Activated T-helper 2 cell treated with anti-CD3 and anti-CD28 coated beads, Interferon-gamma antibody, Interleukin-2, Interleukin-4, amounts not matched to agents 10 μg/mL and 5 μg/mL and 100 μg/mL, durations not matched to agents 14 hours and 24 hours and 36 hours (primary cell): ENCODE measurements at places on chromosomes 4 and X. TPM values are rescaled to one million over a fixed set of nuclear protein-coding genes. Genes with fewer than 3 reads are reported as not detected.

EDNRA gene
- not detected in 2 replicates for total RNA-seq

DNA sequence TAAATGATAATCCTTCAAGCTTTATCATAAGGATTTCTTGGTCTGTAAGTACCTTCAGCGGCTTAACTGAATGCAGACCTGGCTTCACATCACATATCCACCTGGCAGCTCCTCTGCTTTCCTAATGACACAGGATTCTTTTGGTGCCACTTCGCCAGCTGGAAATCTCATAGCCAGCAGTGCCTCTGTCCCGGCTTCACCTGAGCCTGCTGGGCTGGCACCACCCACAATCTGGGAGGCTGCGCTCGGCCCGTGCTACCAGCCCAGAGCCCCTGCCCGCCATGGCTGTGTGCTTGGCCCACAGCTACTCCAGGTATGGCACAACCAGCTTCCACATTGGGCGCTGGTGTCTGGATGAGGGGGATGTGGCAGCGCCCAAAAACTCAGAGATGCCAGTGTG is 37.4 kb downstream of the SPRY1 start:
- H3K27me3 ChIP-seq, result no peaks in the 10 kb centered on the region
- H3K27ac ChIP-seq, result no peak overlapping the region
- H3K4me3 ChIP-seq, result no peak overlapping the region
- H3K36me3 ChIP-seq, result no peaks in the 10 kb centered on the region
- no peak for DNase-seq

DNA sequence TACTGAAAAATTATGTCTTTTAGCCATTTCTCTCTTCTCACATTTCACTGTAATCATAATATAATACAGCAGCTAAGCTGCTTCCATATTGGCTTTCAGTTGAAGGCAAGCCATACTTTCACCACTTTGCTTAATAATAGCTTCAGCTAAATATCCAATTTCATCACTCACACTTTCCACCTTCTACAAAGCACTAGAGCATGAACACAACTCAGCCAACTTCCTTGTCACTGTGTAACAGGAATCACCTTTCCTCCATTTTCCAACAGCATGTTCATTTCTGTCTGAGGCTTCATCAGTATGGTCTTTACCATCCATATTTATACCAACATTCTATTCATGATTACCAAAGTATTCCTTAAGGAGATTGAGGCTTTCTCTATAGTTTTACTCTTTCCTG is 219.8 kb upstream of the CTSO start:
- no peaks in the 10 kb centered on the region for H3K27me3 ChIP-seq
- H3K36me3 ChIP-seq, result no peaks in the 10 kb centered on the region
- H3K27ac ChIP-seq, result no peak overlapping the region
- DNase-seq, result no peak

DNA sequence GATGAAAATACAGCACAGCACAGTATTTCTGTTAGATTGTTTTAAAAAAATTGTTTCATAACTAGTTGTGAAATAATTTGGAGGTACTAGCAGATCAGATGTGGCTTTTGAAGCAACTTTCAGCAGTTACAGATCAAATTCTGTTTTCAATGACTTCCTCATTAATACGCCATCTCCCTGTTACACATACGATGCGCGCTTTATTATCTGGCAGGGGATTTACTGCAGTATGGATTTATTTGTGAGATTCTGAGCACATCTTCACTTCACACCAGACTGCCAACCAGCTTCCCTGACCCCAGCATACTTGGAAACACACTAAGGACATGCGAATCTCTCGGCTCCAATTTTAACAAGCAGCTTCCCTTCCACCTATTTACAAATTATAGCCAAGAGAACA is 235.5 kb upstream of the DIAPH2 start:
- H3K27ac ChIP-seq, result no peak overlapping the region
- H3K4me1 ChIP-seq, result no peaks in the 10 kb centered on the region
- H3K36me3 ChIP-seq, result no peaks in the 10 kb centered on the region

GRCh38 chr4:42843694-42844093 is 48.8 kb upstream of the GRXCR1 start:
- H3K36me3 ChIP-seq, result no peaks in the 10 kb centered on the region
- no peaks in the 10 kb centered on the region for H3K4me1 ChIP-seq
- H3K27ac ChIP-seq, result no peak overlapping the region
- DNase-seq, result no peak
- peaks cover 3% of the 10 kb centered on the region for H3K27me3 ChIP-seq

DNA sequence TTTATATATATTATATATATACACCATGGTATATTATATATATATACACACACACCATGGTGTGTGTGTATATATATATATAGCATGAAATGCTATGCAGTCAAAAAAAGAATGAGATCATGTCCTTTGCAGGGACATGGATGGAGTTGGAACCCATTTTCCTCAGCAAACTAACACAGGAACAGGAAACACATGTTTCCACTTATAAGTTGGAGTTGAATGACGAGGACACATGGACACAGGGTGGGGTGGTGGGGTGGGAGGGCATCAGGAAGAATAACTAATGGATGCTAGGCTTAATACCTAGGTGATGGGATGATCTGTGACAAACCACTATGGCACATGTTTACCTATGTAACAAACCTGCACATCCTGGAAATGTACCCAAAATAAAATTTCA is 293.6 kb upstream of the NDST3 start:
- no peaks in the 10 kb centered on the region for H3K4me1 ChIP-seq
- H3K27me3 ChIP-seq, result no peaks in the 10 kb centered on the region
- DNase-seq, result no peak

- H3K4me1 ChIP-seq, result no peaks in the 10 kb centered on the region
- H3K36me3 ChIP-seq, result no peaks in the 10 kb centered on the region
- no peak overlapping the region for H3K4me3 ChIP-seq
Observed at GRCh38 chr4:135948797-135949196, 1583.5 kb downstream of the PCDH18 start.
